ENCODE measurements at places on chromosomes 2 and 18.
A peak's percentile ranks its signal among the peaks of the same experiment; 100 is the strongest.

DNA sequence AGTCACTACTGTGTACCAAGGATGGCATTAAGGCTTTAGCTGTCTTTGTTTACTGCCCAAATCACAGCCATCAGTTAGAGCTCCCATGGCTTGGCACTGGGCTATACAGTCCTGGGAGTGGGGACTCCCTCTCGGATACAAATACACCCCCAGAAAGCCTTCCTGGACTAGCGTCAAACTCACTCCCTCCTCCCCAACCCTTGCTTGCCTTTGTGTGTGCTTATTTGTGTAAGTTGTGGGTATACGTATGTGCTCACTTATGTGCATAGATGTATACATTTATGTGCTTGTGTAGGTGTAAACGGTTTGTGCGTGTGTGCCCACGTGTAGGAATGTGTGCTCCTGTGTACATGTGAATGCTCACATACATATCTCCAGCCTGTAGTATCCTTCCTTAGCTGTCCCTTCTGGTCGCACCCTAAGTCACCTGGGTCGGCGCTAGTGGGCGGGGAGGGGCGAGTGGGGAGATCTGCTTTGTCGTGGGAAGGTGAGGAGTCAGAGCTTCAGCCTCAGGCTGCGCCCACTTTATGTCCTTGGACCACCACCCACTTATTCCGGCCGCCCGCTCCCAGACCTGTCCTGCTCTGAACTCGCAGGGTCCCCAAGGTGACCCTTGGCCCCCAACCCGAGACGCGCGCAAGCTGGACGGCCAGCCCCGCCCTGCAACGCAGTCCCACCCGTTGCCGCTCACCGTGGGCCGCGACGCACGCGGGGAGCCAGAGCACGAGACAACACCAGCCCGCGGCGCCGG lies 461 bp downstream of the PRADC1 start:
- peak; percentile 13 for DNase-seq

DNA sequence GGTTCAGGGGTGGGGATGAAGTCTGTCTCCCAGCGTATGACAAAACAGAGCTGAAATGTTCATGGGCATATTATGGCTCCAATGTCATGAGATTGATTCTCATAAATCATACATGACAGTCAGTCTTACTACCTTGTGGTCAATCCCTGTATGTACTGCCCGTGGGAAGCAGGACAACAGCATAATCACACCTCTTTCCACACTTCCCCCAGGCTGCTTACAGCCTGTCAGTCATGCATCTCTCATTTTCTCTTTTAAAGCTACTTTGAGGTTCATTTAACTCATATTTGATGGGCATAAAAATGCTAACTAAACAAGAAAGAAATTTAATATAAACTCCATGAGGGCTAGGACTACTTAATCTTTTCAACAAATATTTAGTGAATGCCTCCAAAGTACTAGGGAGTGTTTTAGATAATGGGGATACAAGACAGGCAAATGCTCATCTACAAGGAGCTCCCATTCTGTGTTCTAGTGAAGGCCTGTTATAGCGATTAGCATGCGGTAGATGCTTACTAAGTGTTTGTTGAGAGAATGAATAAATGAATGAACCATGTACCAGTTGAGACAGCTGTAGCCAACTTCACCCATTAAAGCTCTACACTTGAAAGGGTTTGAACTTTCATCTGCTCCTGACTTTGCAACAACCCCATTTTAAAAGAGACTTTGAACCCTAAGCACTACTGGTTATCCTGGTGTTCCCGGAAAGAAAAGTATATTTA lies 89.1 kb downstream of the ALPK2 start:
- no peak for DNase-seq

DNA sequence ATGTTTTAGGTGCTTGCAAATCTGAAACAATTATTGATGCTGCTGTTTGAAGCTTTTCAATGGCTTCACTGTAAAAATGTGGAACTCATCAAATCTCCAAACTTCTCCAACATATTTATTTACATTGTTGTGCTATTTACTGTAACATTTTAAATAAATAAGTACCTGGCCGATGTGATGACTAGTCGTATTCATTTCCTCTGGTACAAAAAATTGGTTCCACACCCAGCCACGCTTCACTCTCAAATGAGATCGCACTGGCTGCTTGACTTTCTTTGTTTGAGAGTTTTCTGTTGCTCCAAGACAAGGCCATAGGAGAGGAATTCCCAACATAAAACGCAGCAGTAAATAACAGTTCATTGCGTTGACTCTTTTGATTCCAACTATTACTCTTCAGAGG lies 32.0 kb downstream of the CDH19 start:
- DNase-seq: no peak

DNA sequence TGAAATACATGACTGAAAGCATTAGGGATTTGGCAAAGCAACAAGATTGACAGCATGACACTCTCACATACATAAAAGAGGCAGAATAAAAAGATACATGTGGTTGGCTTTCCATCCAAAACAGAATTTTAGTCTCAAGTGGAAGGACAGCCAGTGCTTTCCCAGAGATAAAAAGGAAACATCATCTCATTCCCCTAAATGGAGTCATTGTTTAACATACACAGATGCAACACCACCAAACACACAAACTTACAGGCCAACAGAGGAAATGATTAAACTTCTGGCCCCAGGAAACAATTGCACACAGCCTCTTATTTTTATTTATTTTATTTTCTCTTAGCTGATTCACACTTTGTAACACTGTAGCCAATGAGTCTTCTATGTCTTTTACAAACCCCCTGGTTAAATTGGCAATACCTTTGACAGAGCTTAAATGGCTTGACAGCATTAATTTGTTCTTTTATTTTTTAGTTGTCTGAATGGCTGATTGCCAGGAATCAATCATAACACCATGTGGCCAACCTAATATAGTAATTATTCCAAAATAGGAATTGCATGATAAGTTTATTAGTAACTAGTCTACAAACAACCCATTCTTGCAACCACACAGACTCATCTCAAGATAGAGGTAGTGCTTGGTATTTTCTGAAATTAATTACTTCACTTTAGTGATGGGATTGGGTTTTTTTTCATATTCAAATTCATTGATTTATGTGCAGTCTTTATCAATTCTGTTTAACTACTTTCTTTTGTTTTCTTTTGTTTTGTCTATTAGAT lies 190.5 kb downstream of the RND3 start:
- DNase-seq: peak; percentile 85

DNA sequence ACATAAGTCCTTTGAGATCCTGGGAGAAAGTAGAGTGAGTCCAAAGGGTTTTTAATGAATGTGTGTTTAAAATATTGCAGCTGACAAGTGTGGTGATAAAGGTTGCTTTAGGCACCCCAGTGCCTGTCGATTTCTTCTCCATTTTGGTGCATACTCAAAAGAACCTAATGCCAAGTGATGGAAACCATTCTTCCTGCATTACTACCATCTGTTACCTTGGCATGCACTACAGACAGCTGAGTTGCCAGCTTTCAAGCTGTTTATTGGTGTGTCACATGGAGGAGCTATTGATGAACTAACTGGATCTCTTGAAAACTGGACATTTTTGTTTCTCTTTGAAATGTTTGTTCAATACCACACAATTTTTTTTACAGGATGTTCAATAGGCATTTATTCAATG lies 350.0 kb downstream of the AKAIN1 start:
- no peak for DNase-seq

DNA sequence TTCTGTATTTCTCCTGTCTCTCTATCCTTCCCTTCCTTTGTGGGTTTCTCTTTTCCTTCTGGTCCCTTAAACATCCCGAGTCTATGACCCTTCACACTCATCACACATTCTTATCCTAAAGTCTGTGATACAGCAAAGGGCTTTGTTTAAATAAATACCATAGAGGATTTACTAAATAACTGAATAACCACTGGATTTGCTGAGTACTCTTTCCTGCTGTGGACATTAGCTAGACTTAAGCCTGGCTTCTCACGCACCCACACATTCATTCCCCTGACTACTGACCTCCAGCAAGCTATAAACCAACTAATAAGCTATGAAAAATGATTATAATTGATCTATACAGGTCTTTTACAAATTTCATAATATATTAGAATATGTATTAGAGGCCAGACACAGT lies 76.6 kb downstream of the COL4A3 start:
- DNase-seq: no peak

DNA sequence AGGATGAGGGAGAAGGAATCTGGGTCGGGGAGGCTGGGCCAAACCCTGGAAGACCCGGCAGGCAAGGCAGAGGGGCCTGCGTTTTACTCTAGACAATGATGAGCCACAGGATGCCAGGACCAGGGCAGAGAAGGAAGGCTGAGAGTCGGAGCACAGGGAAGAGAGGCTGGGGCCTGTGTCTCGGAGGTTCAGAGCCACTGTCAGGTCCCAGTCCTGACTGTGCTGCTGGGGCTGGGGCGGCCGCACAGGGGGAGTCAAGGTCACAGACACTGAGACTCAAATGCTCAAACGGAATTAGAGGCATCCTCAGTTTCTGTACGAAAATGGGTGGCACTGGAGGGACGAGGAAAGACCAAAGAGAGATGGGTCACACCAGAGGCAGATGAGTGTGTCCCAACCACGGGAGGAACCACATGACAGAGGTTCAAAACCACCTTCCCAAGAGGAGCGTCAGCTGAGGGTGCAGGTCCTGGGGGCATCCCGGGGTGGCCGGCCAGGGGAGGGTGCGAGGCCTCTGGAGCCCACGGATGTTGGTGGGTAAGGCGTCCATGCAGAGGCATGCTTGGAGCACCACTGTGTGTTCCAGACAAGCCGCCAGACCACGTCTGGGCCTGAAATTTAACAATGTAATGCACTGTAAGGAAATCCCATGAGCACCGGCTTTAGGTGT lies 14.7 kb downstream of the HDAC4 start:
- no peak for DNase-seq

DNA sequence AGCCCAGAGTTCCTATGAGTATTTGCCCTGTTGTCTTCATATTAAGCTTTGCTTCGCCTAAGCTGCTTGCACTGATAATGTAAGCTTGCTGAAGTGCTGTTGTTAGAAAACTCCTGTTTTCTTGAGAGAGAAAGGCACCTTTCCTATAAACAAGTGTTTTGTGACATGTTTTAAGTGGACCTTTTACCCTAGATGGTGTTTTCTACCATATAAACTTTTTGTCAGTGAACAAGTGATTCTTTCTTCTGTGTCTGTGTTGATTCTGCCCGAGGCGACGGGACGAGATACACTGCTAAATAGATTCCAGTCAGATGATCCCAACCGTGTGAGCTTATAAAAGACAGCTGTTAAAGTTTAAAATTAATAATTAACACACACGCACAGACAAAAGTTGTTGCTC lies 24.1 kb downstream of the CABLES1 start:
- no peak for DNase-seq

GRCh38 chr2:47354013-47354847 lies 48.7 kb upstream of the MSH2 start:
- peak; percentile 85 for DNase-seq

DNA sequence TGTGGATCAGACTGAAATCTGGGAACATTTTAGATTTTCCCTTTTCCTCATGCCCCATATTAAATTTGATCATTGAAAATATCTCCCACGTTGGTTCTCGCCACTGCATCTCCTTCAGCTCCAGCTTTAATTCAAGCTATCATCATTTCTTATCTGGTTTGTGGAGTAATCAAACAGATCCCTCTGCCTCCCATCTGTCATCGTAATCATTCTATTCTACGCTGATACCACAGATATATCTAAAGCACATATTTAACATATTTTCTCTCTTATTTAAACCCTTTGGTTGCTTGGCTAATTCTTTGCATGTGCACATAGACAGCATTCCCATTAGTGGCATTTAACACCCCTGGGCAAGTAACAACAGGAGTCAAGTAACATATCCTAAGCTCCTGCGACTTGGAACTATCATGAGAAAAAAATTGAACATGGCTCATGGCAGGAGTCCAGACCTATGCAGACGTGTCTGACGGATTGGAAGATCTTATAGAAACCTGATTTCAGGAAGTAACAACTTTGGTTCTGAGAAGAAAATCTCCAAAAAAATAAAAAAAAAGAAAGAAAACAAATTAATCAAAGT lies 158.8 kb upstream of the KYNU start:
- DNase-seq: no peak

DNA sequence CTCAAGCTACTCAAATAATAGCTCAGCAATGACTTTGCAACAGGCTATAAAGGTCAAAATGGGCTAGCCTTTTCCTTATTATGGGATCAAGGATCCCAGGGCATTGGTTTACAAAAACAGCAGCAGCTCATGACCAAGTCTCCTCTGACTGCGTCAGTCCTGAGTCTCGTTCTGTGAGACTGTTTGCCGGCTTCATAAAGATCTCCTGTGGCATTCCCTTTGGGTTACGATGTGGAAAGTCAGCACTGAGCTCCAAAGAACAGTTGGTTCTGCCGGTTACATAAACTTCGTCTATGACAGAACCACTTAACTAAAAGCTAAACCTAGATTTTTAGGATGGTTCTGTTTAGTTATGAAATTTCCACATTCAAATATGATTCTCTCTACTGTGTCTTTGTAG lies 674.9 kb downstream of the ZEB2 start:
- DNase-seq: no peak

- DNase-seq: no peak
Measured at GRCh38 chr2:121019071-121019470, 265.9 kb downstream of the TFCP2L1 start.

DNA sequence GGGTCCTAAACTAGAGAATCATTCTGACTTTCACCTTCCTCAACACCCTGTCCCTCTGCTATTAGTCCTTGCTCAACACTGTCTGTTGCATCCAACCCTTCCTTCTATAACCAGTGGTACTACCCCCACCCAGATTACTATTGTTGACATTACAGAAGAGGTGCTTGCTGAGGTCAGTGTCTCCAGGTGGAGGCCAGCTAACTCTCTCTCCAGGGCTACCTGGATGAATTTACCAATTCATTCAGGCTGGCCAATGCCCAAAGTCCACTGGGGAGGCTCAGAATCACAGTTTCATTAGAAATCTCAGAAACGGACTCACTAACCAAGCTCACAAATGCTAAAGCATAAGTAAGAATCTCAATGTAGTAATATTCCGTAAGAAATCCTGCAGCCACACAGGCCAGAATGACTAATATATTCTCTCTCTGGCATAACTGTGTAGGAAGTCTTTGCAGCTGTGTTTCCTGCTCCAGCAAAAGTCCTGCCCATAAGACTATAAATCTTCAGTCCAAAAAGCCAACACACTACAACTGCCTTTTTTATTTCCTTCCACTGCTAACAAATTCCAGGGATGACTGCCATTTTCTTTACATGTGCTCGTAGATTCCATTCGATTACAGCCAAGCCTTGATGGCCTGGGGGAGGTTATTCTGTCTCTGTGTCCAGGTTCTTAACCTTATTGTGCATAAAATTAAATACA lies 10.0 kb upstream of the TTR start:
- peak; percentile 7 for DNase-seq

- DNase-seq: peak; percentile 94
Measured at GRCh38 chr2:55843096-55843993, 80.2 kb downstream of the EFEMP1 start.

DNA sequence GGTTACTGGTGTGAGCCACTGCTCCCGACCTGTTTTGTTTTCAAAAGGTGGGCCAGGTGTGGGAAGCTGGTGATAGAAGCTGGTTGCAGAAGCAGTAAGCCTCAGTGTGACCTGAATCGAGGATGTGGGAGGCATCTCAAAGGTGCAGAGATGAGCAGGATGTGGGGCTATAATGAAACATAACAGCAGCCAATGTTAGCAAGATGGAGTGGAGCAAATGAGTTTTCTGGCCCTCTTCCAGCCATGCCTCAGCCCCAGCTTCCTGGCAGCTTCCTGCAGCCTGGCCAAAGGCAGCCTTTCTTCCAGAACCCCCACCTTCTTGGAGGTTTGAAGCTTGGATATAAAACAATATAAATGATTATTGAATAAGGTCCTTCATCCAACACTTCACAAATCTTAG lies 184.8 kb downstream of the NCK2 start:
- peak; percentile 20 for DNase-seq

GRCh38 chr18:6374935-6375529 lies 39.7 kb downstream of the L3MBTL4 start:
- DNase-seq: no peak

All from PC-3 (cell line).